HTR-8/SVneo (cell line): ENCODE measurements at places on chromosomes 16 and 17.

GRCh38 chr17:8235676-8236075 lies 12.2 kb downstream of the CTC1 start:
- DNase-seq, result no peak

GRCh38 chr16:29007730-29008593 lies 23.1 kb downstream of the LAT start:
- peak; percentile 33 for DNase-seq

DNA sequence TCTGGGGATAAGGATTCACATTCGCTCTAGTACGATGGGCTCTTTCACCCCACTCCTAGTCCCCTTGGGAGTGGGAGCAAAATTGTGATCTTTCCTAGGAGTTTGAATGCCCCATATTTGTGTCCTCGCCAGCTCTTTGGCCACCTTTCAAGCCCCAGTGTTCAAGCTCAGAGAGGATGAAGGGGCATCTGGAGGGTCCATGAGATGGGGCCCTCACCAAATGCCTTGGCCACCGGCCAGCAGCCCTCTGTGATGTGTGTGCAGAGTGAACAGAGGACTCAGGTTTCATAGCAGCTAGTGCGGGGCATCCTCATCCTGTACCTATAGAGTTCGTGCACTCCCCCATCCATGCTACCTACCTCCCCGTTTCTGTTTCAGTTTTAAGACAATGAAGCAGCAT lies 140.6 kb downstream of the RAB11FIP4 start:
- DNase-seq, result no peak

DNA sequence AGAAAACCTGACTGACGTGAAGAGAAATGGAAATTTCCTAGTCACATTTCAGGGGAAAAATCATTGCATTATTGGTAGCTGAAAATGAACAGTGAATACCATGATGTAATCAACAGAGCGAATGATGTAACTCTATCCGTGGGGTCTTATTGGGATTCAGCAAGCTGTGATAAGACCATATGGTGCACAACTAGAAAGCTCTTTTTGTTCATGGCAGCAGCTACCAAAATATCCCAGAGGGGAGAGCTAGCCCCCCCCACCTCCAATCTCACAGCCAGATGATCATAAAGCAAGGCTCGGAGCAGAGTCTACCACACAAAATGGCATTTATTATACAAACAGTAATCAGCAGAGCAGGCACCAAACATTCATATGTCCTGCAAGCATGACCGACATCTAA lies 22.2 kb upstream of the DNAH17 start:
- no peak for DNase-seq

GRCh38 chr17:32503251-32504165 lies 16.7 kb downstream of the CDK5R1 start:
- no peak for DNase-seq

- no peak for DNase-seq
These were observed 392.9 kb upstream of the EEF2KMT start for GRCh38 chr16:5490499-5490898.

DNA sequence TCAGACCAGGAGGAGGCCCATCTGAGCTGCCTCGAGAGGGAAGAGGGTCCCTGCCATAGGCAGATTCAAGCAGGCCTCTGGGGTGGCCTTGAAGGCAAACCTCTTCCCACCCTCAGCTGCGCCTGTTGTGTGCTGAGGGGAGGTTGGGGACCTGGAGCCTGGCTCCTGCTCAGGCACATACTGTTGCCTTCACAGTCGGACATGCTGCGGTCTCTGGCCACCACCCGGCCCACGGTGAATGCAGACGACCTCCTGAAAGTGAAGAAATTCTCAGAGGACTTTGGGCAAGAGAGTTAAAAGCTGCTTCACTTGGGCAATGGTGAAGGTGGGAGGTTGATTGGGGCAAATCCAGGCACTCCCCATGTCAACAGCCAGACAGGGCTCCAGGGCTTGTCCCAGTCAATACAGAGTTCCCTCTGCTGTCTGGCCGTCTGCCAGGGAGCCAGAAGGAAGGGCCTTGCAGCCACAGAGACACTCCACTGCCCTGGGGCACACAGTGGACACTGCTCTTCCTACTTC lies 6.3 kb downstream of the PDF start:
- no peak for DNase-seq

DNA sequence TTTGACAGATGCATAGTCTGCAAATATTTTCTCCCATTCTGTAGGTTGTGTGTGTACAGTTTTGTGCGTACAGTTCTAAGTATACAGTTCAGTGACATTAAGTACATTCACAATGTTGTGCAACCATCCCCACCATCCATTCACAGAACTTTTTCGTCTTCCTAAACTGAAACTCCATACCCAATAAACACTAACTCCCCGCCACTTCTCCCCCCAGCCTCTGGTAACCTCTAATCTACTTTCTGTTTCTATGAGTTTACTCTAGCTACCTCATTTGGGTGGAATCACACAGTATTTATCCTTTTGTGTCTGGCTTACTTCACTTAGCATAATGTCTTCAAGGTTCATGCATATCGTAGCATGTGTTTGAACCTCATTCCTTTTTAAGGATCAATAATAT lies 14.3 kb downstream of the PIK3R5 start:
- no peak for DNase-seq

DNA sequence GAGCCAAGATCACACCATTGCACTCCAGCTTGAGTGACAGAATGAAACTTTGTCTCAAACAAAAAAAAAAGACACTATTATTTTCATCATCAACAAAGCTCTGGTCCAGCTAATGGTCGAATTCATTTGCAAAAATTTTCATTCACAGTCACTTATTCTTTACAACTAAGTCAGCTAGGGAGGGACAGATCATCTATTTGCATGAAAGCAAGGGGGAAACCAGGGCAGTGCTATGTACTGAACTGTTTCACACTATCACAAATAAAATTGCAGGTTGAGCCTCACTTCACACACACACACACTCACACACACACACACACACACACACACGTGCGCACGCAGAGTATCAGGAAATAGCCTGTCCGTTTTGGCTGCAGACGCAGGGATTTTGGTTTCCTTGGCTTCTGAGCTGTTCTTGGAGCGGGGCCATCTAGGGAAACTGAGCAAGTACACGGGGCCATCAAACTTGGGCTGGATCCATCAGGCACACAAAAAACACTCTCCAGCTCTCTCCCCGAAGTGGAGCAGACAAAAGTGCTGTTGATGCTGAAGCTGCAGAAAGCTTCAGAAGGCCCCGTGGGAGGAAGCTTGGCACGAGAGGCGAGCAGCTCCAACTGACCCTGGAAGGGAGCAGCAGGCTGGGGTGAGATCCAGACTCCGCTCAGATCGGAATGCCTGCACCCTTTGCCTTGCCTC lies 44.3 kb upstream of the HELZ start:
- DNase-seq, result no peak

DNA sequence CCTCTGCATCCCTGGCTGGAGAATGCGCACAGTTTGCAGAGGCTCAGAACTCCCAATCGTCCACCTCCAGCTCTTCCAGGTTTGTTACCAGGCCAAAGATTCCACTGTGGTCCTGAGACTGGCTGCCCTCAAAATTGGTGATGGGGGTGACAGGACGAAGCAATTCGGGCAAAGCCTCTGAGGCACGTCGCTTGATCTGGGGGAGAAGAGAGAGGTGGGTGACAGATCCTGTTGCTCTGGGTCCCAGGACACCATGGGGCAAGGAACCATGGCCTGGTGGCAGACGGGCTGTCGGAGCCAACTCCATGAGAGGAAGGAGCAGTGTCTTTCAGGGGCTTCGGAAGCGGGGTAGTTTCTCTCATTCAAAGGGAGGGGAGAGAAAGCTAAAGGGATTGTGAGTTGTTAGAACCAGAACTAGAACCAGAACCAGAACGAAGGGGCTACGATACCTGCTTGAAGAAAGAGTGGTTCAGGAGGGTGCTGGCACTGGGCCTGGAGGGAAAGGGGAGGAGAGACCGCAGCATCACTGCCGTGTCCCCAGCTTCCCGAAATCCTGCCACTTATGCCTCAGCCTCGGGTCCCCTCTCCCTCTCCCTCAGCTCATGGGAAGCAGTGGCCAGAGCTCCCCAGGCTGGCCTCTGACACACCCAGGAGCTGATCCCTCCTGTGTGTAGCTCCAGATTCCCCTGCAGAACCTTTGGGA lies 3.8 kb upstream of the LIMD2 start:
- no peak for DNase-seq

- DNase-seq, result no peak
These were observed 215.2 kb downstream of the CPPED1 start for GRCh38 chr16:12588510-12588909.

DNA sequence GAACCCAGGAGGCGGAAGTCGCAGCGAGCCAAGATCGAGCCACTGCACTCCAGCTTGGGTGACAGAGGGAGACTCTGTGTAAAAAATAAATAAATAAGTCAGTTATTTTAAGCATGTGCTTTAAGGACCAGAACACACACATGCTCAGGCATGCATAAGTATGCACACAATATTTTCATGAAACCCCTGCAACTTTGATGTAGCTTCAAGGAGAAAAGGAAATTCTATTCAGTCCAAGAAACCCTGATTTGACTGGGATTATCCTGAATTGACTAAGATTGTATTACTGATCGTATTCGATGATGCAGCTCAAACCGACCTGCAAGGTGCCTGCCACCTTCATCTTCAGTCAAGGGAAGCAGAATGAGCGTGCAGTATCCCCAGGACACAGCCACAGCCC lies 841 bp downstream of the TEKT5 start:
- no peak for DNase-seq

DNA sequence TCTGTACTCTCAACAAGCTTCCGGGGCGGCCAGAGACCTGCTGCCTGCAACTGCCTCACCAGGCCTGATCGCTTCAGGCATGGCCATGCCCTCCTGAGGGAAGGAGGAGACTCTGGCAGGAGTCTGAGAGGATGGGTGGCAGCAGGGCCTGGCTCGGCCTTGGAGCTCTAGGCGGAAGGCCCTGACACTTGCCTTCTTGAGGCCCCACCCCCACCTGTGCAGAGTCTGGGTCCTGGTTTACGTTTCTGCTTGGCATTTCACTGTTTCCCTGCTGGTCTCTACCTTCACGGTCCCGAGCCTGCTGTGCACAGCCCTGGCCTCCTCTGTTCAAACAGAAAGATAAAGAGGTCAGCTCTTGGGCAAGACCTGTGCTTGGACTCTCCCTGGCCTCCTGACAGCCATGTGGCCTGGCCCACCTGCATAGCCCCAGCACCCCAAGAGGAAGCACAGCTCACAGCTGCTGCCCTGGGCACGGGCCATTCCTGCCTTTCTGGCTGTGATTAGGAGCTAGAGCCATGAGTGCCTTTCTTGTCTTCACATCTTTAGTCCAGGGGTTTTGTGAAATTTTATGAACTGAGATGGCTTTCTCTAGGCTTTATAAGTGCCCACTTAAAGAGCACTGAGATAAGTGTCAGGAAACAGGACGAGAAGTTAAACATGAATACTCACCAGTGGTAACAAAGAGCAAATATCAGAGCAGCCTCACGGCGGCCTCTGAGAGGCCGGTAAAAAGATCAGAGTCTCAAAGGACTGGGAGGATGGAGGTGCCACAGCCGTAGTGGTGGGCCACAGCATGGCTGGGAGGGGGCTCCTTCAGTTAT lies 25.6 kb upstream of the MTSS2 start:
- no peak for DNase-seq

DNA sequence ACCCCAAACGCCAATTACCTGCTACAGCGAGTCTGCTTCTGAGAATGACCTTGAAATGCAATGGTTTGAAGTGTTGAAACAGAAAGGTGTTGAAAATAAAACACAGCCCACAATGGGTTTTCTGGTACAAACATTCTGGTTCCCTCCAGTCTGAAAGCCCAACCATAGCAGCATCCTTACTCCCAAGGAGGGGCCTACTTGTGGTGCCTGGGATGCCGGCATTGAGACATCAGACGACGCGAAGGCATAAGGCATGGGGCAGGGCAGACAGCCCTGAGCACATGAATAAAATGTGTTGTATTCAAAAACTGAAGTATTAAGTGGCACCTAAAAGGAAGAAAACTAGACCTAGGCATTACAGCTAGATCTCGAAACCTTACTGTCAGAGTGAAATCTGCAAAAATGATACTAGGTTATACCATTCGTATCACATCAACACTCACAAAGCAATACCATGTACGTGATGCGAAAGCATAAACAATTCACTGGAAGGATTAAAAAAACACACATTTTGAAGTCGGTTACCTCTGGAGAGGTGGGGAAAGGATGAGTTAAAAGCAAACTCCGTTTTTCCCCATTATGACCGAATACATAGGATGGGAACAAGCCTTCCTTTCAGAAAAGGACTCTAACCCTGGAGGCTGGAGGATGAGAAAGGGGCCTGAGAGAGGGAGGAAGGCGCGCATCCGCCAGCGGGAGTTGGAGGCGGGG lies 702 bp downstream of the NUDT21 start:
- no peak for DNase-seq

DNA sequence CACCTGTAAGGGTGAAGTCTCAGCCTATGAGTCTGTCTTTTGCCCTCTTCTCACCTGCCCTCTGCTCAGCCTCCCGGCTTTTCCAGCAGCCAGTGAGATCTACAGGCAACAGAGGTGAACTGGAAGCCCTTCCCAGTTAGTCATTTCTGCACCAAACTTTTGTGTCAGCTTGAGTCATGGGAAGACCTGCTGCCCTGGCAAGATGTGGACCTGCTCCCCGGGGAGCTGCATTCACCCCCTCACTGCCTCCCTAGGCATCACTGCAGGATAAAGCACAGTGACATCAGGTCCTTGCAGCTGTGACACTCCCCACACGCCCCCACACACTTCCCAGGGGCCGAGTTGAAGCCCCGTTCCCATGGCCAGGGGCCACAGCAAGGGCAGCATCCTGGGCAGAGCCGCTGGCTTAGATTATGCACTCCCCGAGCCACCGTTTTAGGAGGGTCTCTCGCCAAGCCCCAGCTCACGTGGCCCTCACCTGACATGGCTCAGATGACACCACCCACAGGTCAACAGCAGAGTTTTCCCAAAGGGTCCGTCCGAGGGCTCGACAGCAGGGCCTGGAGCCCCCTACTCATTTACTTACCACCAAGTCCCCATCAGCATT lies 6.5 kb upstream of the ABR start:
- no peak for DNase-seq

DNA sequence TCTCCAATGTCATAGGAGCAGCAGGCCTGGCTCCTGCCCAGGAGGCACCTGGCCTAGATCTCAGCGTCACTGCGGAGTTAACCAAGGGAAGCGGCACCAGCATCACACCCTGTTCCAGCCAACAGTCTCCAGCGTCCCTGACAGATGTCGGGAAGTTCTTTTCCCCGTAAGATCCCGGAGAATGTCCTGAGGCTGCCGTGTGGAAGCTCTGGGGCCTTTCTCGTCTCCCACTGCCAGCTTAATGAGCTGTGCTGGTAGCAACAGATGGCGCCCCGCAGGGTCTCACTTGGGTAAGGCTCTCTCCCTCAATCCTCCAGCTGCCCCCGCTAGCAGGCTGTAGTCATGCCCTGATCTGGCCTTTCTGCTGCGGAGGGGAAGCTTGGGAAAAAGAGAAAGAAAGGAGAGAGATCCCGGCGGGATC lies 57.5 kb downstream of the MARCHF10 start:
- no peak for DNase-seq

- DNase-seq, result peak; percentile 64
These were observed 20.1 kb downstream of the COX11 start for GRCh38 chr17:54948380-54948779.

GRCh38 chr17:66625311-66625767 lies 209.6 kb upstream of the CACNG5 start:
- peak; percentile 74 for DNase-seq

- DNase-seq, result peak; percentile 53
These were observed 589 bp downstream of the XYLT2 start for GRCh38 chr17:50346313-50347116.

- no peak for DNase-seq
These were observed 33.0 kb upstream of the SEC14L1 start for GRCh38 chr17:77107506-77108433.

GRCh38 chr16:19142939-19143598 lies 25.0 kb upstream of the SYT17 start:
- DNase-seq, result no peak
